ENCODE measurements at places on chromosomes 16 and 17. TPM values are rescaled to one million over a fixed set of nuclear protein-coding genes. Genes with fewer than 3 reads are reported as not detected.

BOLA2B gene
- 13.4 TPM for total RNA-seq

NMT1 gene
- 43.7 TPM for total RNA-seq

KRT14 gene
- total RNA-seq = not detected

QRICH2 gene
- total RNA-seq = 11.9 TPM

TEX2 gene
- total RNA-seq = 32.8 TPM

SKAP1 gene
- total RNA-seq = not detected

GCGR gene
- not detected for total RNA-seq

CD300E gene
- total RNA-seq = not detected

MARVELD3 gene
- total RNA-seq = 0.11 TPM

LRRC37A gene
- total RNA-seq = 1.5 TPM

CDK5RAP3 gene
- total RNA-seq = 65.1 TPM

ITGAD gene
- not detected for total RNA-seq

ABCA9 gene
- 0.34 TPM for total RNA-seq

DPEP3 gene
- total RNA-seq = 0.09 TPM

STX1B gene
- 0.76 TPM for total RNA-seq

SLC6A2 gene
- total RNA-seq = 0.11 TPM

CCL15 gene
- not detected for total RNA-seq

TSPOAP1 gene
- total RNA-seq = 0.09 TPM

WIPI1 gene
- 97.1 TPM for total RNA-seq

CEMP1 gene
- total RNA-seq = not detected

C16orf92 gene
- total RNA-seq = not detected

NIP7 gene
- total RNA-seq = 28.2 TPM

AMFR gene
- 317 TPM for total RNA-seq

TMEM92 gene
- not detected for total RNA-seq

HIRIP3 gene
- total RNA-seq = 5.5 TPM

TBC1D26 gene
- not detected for total RNA-seq

HID1 gene
- total RNA-seq = 45.6 TPM

SGF29 gene
- 9.1 TPM for total RNA-seq

SCNN1G gene
- total RNA-seq = 2.2 TPM

KIF18B gene
- total RNA-seq = 0.34 TPM

KRT27 gene
- total RNA-seq = not detected

PRSS36 gene
- 0.26 TPM for total RNA-seq

MT4 gene
- total RNA-seq = not detected

AGRP gene
- total RNA-seq = not detected

MYL4 gene
- total RNA-seq = 0.87 TPM

NTN1 gene
- total RNA-seq = 5.7 TPM

ZNF75A gene
- 19.0 TPM for total RNA-seq

ARRB2 gene
- 7.5 TPM for total RNA-seq

GNG13 gene
- not detected for total RNA-seq

CA5A gene
- not detected for total RNA-seq

ADAMTS18 gene
- total RNA-seq = 14.5 TPM
